ENCODE measurements at places on chromosomes 13 and 19.

DNA sequence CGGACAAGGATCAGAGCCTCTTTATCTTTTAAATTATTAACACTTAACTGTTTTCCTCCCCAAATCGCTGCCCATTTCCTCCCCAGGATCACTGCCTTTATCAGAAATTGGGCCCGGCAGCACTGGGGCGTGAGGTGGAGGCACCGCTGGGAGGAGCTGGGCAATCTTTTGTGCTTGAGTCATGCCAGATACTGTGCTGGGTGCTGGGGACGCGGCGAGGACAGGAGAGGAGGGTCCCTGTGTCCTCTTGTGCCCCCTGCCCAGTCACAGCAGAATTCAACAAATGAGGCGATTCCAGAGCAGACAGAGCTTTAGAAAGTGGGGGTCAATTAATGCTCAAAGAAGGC, 347.8 kb downstream of the ZNF536 start:
- no peak for DNase-seq

- DNase-seq, result no peak
Observed at GRCh38 chr19:42246143-42246921, 3.9 kb upstream of the GSK3A start.

DNA sequence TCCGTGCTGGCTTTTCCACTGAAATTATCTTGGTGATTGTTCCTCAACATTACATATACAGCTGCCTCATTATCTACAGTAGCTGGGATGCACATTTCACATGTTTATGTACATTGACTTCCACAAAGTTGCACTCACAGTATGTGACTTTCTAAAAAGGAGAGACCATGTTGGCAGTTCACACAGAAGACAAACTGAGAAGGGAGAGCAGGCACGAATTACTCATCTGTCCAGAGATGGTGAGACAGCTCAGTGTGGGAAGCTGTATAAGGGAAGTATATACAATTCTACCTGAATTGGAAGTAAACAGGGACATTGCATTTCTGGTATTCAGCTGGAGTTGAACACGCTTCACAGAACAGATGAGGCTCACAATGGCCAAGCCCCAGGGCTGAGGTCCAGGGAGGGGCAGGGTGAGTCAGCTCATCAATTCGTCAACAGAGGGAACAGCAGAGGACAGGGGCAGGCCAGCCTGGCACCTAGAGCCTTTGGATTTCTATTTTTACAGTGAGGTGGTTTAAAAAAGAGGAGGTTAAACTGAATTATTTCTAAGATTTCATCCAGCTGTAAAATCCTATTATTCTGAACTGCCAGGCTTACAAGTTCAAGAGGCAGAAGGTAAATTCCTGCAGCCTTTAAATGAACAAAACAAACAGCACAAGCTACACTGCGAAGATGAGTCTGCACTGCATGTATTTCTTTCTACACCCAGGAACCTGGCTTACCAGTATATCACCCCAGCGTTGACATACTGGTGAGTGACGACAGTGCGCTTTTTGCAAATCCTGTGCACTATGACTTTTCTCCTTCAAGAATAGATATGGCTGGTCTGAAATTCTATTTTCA, 9.8 kb downstream of the PARP4 start:
- no peak for DNase-seq

- no peak for DNase-seq
Observed at GRCh38 chr13:91203430-91203829, 144.1 kb upstream of the MIR17HG start.

GRCh38 chr13:30301827-30302226, 5.5 kb downstream of the KATNAL1 start:
- no peak for DNase-seq

DNA sequence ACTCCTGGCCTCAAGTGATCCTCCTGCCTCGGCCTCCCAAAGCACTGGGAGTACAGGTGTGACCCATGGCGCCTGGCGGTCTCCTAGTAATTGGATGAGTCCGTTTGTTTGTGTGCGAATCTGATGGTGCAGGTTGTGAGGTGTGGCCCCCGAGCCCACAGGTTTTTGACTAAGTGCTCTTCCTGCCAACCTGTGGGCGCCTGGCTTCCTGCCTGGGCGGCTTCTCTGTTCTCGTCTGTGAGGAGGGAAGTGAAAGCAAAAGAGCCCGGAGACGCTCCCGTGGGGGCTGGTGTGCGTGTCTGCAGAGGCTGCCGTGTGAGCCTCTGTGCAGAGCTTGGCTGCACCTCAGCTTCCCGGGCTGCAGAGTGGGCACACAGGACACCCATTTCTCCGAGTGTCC, 10.0 kb downstream of the ARHGAP45 start:
- peak; percentile 96 for DNase-seq

DNA sequence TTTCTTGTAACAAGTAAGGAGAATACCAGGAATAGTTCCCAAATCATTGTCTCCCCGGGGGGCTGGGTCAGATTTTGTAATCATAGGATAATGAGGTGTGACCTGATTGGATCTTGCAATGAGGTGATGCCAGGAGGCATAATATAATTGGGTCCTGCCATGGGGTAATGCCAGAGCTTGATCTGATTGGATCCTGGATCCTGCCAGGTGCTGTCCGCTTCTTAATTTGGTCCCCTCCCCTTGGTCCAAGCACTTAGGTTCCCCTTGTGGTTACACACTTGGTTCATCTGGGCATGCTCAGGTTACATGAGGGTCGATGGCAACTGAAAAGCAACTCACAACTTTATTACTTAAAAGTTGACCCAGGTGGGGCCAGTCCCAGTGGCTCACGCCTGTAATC, 20.1 kb downstream of the RASL11A start:
- DNase-seq, result no peak

GRCh38 chr13:51978796-51979556, 32.3 kb downstream of the ATP7B start:
- no peak for DNase-seq

DNA sequence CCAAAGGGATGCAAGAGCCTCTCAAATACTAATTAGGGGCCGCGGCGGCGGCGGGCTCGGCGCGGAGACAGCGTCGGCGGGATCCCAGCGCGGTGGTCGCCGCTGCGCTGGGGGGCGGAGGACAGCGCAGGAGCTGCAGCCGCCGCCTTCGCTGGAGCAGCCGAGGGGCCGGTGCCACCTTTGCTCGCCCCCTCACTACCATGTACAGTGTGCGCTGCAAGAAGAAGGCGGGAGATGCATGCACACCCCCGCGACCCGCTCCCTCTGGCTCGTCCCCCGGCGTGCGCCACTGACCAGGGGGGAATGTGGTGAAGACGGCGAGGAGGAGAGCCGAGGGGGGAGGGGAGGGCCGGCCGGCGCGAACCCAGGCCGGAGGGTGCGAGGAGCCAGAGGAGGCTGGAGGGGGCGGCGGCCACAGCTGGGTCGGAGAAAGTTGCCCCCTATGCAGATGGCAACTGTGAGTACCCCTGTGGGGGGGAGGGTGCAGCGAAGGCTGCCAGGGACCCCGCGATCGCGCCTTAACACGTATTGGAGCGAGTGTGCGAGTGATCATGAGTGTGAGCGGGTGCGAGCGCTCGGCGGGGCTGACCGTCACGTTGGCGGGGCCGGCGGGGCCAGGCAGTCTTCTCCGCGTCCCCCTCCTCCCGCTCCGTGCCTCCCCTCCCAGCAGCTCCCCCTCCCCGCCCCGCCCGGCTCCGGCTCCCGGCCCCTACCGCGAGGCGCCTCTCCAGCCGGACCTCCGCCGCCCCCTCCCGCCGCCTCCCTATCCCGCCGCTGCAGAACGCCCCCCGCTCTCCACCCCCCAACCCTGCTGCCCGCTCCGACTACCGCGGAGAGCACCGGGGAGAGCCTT, 808 bp downstream of the SLITRK5 start:
- peak; percentile 21 for DNase-seq

GRCh38 chr19:51096473-51097165, 11.6 kb downstream of the CTU1 start:
- DNase-seq, result no peak

- DNase-seq, result no peak
Observed at GRCh38 chr13:25302121-25302520, 696 bp downstream of the NUP58 start.

DNA sequence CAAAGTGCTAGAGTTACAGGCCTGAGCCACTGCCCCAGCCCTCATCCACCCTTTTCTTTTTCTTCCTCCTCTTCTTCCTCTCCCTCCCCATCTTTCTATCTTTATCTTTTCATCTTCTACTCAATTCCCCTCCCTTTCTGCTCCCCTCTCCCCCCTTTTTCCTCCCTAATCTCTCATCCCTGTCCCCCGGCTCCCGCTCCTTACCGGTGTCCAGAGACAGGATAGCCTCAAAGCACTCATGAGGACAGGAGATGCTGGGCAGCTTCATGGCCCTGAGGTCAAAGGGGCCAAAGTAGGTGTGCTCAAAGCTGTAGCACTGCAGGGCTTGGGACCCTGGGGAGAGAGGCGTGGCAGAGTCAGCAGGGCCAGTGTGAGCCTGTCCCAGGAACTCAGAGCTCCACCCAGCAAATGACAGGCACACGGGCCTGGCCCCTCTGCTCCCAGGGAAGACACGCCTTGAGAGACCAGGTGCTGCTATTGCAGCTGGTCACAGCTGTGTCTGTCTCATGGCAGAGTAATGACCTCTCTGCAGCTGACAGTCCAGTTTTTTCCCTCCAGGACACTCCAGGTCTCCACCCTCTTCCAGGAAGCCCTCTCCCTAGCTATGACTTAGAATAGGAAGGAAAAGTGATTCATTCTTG, 2.6 kb downstream of the LYPD5 start:
- no peak for DNase-seq

DNA sequence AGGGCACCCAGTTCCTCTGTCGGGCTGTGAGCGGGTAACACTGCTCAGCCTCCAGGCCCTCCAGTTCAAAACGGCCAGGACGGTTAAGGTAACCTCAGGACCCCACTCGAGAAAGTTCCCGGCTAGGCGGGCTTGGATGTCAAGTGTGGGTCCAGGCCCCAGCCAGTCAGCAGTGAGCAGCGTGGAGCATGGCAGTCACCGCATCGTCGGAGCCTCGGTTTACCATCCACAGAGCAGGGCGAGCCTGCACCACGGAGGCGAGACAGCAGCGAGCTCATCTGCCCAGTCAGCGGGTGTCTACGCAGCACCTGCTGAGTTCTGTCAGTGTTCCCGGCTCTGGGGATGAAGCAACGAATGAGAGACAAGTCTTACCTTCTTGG, 8.0 kb upstream of the CNOT3 start:
- DNase-seq, result no peak

DNA sequence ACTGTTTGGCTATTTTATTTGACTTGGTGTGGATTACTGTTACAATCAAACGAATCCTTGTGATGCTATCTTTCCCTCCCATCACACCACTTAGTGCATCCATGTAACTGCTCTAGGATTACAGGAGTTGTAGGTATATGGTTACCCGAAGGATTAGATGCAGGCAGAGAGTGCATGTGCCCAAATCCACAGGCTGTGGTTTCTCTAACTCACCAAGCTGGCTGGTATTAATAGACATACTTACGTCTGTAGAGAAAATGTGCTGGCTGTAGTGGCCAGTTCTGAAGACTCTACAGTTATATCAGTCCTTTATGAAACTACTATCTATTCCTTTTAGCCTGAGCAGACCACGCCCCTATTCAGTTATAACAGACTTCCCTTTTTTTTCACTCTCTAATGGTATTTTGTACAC, 1.1 kb upstream of the HMGB1 start:
- DNase-seq, result peak; percentile 28
